NCI-H187 (cell line): ENCODE measurements at places on chromosomes 7 and 10.

- DNase-seq = no peak
Observed at GRCh38 chr10:12777840-12778585, 223.5 kb downstream of the CCDC3 start.

DNA sequence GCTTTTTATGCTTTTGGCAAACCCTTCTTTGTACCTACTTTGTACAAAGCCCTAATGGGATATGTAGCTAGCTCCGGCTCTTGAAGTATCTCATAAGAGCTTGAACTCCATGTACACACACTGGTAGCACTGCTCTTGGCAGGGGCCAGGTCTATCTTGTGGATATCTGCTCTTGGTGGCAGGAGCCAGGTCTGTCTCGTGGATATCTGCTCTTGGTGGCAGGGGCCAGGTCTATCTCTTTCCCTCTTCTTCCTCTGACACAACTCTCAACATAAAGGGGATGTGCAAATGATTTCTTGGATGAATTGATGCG is 91.9 kb downstream of the WNT2 start:
- no peak for DNase-seq

DNA sequence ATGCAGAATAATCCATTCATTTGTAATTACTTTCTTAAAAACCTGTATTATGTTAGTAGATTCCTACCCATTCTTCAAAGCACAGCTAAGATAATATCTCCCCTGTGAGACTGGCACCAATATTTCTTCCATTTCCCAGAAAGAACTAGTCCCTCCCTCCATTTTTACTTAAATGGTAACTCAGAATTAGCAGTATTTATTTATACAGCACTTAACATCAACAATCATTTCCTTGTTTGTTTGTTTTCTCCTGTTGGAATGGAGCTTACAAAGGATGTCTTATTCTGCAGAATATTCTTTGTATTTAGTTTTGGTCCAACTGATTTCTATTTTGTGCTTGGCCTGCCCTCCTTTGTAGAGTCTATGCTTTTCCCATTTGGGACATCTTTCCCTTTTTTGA is 32.1 kb upstream of the PTPN12 start:
- DNase-seq = no peak

DNA sequence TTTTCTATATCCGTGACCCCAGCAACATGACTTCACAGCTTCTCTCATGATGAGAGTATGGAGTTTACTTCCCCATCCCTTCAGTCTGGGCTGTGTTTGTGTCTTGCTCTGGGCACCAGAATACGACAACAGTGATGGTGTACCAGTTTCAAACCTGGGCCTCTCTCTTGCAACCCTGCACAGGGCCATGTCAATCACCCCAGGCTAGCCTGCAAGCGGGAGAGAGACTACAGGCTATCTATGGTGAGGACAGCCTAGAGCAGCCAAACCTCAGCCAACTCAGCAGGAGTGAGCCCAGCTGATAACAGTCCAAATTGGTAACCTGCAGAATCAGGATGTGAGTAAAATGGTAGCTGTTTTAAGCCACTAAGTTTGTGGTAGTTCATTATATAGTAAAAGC is 235.8 kb downstream of the CHCHD3 start:
- no peak for DNase-seq

DNA sequence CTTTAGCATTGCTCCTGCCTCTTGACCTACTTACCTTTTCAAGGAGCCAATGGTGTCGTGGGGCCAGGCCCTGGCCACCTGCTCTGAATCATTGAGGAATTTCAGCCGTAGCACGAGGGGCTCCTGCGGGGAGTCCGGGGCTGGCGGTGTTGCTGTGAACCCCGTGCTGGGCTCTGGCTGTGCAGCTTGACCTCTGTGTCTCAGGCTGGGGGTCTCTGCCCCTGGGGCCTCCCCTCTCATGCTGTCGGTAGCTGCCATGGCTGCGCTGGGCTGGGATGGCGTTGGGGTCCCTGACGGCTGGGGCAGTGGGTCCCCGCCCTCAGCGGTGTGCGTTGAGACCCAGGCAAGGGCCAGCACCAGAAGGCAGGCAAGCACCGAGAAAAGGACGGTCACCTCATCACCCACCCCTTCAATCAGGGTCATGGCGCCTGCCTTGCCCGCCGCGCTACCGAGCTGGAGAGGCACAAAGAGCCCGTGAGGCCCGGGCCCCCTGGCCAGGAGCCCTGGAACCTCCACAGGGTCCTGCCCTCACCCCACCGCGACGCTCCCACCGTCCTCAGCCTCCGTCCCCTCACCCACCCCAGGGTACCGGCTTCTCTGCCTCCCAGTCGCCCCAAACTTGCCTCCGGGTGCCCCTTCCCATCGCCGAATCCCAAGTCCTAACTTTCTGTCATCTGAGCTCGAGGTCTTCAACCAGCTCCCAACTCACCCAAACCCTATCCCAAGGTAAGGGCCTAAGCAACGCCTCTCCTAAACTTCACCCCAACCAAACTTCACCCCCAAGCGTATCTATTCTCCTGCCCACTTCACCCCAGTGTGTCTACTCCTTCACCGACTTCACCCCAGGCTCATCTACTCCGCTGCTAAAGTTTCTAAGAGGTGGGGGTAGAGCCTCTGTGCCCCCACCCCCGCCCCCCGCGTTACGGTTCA is 887 bp downstream of the TMUB1 start:
- DNase-seq = no peak

DNA sequence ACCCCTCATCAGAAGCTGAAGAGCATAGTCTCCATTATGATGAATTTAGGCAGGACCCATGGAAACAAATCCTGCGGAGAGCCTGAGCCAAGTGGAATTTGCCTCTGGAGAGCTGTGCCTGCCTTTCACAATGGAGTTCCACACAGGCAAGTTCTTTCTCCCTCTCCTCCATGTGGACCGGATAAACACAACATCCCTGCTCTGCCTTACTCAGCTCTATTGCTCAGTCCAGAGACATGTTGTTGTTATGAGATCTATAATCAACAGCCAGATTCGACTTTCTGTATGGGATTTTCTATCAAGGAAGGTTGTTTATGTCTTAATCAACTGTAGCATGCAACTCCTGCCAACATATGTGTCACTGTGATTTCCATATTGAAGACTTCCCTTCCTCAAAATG is 59.5 kb upstream of the ELMO1 start:
- DNase-seq = no peak
